ENCODE measurements at places on chromosomes 16 and 17.
A peak's percentile ranks its signal among the peaks of the same experiment; 100 is the strongest.

DNA sequence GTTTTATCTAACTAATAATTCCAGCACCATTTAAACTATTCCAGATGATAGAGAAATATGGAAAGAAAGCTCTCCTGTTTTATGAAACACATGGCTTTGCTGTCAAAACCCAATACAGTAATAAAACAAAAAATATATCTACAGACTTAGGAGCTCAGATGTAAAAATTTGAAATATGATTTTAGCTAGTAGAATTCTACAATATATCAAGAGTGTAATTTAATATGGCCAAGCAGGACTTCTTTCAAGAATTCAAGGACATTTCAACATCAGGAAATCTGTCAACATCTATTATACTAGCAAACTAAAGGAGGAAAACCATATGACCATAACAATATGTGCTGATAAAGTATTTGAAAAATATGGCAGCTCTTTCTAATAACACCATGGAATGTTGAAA, 57.5 kb downstream of the CCDC182 start:
- DNase-seq, result no peak

- DNase-seq, result no peak
Measured at GRCh38 chr16:49724774-49725173, 131.1 kb downstream of the ZNF423 start.

DNA sequence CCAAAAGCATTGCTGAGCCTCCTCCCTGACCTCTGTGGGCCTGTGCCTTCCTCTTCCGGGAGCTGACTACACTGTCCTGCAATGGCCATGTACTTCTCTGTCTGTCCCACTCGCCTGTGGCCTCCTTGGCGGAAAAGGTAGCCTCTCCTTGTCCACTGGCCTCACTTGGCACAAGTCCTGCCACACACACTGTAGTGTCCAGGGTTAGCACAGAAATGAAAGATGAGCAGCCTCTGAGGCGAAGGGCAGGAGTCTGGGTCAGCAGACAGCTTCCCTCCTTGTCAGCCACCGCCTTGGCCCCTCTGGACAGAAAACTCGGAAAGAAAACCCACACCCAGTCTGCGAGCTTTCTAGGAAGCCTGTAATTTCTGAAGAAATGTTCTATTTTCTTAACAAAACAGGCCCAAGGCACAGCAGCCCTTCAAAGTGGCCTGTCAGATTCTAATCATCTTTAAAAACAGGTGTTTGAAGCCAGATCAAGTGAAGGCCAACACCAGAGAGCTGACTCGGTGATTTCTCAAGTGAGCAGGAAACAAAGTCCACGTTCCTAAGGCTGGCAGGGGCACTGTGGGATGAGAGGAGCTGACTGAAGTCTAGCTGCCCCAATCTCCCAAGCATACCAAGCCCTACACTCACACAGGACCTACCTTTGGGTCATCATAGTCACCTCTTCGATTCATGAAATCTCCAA, 67.2 kb downstream of the GTF3C1 start:
- DNase-seq, result no peak

GRCh38 chr16:88403794-88404581, 21.2 kb downstream of the ZNF469 start:
- DNase-seq, result no peak

- no peak for DNase-seq
Measured at GRCh38 chr16:56682703-56683397, 580 bp downstream of the MT1X start.

GRCh38 chr16:63361032-63361624, 1324.9 kb upstream of the CDH8 start:
- DNase-seq, result no peak

DNA sequence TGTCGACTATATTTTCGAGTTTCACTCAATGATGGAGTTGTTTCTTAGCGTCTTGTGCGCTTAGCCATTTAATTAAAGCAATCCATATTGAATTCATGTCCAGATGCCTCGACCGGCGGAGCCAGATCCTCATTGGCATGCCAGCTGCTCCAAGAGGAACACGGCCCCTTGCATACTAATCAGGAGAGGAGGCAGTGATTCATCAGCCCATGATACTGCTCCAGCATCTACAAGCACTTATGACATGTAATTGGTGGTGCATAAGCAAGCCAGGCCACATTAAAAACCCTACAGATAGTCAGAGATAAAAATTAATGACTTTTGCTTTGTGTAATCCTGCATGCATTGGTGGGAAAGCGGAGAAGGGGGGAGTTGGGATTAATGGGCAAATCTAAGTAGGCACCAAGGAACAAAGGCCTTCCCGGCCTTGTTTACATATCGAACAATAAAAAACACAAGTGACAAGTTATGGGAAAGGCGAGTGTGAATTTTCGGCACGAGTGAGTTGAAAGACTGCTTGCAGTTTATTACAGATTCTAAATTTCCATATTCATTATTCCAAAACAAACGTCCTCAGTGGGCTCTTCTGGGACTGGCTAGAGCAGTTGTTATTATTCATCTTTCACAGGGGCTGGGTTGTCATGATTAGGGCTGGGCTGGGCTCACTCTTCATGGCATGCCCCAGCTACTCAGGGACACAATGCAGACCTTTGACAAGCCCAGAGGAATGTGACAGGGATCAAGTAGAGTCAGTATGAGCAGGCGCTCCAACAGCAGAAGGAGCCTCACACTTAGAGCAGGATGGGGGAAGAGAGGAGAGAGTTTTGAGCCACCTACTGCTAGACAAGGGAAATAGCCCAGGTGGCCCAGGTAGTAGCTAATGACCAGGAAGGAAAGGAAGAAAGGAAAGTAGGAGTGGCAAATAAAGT, 281.7 kb upstream of the ZFHX3 start:
- no peak for DNase-seq

- DNase-seq, result no peak
Measured at GRCh38 chr16:49588026-49588425, 214.4 kb downstream of the C16orf78 start.

GRCh38 chr17:12047681-12048376, 27.2 kb downstream of the MAP2K4 start:
- no peak for DNase-seq

DNA sequence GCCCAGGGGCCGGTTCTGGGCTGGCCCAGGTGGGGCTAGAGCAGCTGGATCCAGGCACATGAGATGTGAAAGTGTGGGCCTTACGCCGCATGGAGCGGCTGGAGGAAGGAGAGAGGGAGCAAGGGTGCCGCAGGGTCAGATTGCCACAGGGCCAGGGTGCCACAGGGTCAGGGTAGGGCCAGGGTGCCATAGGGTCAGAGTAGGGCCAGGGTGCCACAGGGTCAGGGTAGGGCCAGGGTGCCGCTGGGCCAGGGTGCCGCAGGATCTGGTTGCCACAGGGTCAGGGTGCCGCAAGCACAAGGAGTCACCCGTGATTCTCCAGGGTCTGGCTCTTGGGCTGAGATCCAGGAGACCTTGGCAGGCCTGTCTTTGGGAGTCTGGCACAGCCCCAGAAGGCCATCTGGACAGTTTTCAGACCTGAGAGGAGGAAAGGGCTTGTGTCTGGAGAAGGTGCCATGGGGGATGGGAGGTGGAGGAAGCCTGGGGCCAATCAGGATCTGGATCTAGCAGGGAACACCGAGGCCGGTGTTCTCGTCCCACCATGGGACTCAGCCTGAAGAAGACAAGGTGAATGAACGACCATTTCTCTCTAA, 13.1 kb upstream of the LASP1NB start:
- DNase-seq, result no peak

GRCh38 chr16:86625821-86626220, 47.5 kb downstream of the FOXL1 start:
- DNase-seq, result no peak

DNA sequence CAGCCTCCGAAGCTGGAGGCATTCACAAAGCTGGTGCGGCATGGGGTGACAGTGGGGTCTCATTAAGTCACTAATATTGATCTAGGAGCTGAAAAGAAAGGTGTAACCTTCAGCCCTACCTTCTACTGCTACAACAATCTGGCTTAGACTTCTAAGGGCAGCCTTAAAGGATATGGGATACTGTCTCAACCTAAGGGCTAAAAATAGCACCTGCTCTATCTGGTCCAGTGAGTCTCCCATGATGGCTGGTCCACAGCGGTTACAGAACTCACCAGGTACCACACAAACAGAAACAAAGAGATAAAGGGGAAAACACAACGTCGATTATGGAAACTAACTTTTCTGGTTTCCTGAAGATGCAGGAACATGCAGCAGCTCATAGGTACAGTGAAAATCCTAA, 115.8 kb downstream of the SMG6 start:
- DNase-seq, result no peak

- no peak for DNase-seq
Measured at GRCh38 chr17:76893623-76894334, 25.6 kb downstream of the MGAT5B start.

DNA sequence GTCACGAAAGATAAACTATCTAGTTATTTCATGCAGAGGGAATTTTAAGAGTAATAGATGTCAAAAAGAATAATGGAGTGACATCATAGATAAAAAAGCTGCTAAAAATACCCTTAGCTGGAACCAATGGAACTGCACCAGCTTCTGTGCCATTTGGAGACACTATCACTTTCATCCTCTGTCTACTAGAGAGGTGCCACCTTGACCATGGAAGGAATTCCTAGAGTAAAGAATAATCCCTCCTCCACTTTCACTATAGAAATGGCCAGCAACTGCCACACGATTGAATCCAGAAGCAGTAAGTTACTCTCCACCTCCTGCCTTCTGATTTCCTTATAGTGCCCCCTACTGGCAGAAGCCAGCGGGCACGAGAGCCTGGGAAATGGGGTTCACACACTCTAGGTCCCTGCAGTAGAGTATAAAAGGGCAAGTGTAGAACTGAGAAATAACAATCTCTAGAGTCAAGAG, 2.8 kb upstream of the ALDH3A2 start:
- DNase-seq, result peak; percentile 5

DNA sequence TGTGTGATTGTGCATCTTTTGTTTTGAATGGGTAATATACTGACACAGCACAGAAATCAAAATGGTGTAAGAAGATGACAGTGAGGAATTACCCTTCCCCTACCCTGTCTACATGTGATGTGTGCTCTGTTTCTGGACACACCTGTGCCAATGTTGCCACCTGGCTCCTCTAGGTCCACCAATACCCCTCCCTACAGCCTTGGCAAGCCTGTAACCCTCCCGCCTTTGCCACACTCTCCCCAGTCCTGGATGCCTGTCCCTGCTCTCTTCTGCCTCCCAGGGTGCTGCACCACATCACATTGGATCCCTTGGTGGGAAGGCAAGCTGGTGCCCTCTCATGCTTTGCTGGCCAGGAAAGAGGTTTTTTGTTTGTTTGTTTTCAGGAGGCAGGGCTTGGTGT, 289.5 kb upstream of the N4BP1 start:
- DNase-seq, result no peak

DNA sequence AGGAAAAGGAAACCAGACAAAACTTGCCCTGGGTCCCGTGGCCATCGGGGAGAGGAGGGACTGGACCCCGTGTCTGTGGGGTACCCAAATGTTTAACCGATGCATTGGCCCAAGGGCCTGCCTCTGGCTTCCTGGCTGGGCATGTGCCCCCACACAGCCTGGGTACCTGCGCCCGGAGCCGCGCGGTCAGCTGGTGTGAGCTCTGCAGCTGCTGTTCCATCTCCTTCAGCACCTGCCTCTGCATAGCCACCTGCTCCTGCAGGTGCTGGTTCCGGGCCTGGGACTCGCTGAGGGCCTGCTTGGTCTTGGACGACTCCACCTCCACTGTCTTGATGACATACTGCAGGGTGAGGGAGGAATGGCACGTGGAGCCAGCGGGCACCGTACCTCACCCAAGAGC, 31.9 kb downstream of the KIFC3 start:
- DNase-seq, result no peak

- DNase-seq, result no peak
Measured at GRCh38 chr16:80082906-80083305, 457.9 kb upstream of the DYNLRB2 start.

DNA sequence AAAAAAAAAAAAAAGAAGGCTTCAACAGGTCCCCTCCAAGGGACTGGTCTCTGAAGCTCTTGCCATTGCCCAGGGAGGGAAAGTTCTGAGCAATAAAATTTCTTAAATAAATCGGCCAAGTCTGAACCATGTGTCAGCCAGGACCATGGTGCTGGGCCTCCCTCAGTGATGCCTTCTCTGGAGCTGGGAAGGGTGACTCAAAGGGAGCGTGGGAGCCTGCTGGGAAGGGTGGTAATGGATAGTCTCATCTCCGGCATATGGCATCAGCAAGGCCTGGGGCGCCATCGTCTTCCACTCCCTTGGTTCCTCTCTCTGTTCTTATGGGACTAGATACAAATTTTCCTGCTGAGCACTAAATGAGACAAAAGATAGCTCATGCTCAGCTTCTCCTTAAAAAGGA, 2.3 kb downstream of the VKORC1 start:
- no peak for DNase-seq

DNA sequence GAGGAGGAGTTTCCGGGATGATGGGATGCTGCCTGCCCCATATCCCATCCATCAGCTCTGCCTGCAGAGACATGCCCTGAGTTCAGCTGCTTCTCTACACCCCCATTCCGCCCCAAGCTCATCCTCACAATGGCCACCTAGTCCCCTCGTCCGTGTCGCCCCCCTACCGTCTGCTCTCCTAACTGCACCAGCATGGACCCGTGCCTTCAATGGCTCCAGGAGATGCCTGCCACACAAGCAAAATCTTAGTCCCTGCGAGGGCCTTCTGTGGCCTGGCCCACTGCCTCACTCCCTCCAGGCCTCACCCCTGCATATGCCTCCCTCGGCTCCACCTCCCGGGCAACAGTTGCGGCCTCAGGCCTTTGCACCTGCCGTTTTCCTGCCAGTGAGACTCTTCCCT, 1.8 kb upstream of the TELO2 start:
- no peak for DNase-seq

DNA sequence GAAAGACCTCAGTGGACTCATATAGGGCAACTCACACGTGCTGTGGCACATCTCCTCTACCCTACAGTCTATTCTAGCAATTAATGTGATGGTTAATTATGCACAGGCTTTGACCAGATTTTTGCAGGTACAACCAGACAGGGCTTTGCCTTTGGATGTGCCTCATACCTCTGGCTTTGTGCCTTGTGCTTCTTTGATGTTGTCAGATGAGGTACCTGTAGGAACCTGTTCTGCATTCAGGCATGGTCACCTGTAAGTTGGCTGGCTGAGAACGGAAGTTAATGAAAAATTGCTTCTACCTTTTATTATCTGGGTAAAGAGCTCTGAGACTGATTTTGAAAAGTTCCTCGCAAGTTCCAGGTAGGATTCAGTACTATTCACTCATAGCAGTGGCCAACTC, 462.9 kb upstream of the ZFHX3 start:
- DNase-seq, result no peak

DNA sequence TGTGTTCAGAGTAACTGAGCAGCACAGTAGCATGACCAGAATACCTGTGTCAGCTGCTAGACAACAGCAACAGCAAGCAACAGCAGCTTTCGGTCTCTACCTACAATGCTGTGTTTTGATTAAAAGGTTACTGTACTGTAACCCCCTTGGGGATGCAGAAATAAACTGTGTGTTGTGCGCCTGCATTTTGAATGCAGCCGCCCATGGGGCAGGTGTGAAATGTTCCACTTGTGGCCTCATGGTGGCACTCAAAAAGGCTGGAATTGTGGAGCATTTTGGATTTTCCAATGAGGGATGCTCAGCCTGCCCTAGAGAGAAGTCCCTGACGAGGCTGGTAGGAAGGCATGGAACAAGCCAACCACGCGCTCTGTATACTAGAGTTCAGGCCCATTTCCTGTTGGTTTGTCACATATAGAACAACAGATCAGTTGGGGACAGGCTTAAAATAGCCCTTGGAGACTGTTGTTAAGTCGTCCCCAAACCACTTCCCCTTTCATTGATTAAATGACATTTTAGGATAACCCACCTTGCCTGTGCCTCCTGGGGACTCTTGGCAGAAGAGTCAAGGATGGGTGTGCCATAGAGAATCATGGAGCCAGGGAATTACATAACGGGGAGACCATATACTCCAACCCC, 27.1 kb downstream of the SCPEP1 start:
- no peak for DNase-seq
